ENCODE measurements at places on chromosomes 3 and 15.

GRCh38 chr15:38378161-38378560 lies 75.8 kb upstream of the FAM98B start:
- no peak for DNase-seq

- DNase-seq: no peak
Measured at GRCh38 chr3:9837701-9838582, 5.9 kb downstream of the RPUSD3 start.

GRCh38 chr3:27861046-27862036 lies 139.2 kb upstream of the EOMES start:
- no peak for DNase-seq

DNA sequence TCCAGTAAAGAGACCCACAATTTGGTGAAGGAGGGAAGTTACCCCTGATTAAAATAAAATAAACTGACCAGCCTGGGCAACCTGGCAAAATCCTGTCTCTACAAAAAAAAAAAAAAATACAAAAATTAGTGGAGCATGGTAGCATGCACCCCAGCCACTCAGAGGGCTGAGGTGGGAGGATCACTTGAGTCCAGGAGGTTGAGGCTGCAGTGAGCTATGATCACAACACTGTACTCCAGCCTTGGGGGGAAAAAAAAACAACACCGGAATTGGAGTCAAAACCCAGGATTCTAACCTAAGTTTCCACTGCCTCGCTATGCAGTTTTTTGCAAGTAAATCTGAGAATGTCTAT lies 22.5 kb downstream of the DCAF1 start:
- DNase-seq: no peak

DNA sequence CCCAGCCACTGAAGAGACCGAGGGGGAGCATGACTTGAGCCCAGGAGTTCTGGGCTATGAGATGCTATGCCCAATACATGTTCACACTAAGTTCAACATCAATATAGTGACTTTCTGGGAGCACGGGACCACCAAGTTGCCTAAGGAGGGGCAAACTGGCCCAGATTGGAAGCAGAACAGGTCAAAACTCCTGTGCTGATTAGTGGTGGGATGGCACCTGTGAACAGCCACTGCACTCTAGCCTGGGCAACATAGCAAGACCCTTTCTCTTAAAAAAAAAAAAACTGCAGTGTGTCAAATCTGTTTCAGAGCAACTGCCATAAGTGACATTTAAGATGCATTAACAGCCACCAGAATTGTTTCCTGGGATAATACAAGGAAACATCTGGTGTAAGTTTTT lies 9.8 kb downstream of the HES1 start:
- DNase-seq: no peak

- no peak for DNase-seq
Measured at GRCh38 chr3:184428561-184429175, 48.8 kb downstream of the CHRD start.

Measured in activated T-cell treated with anti-CD3 and anti-CD28 coated beads, Interleukin-2, amount 50 U/mL, for 1 hour (primary cell).